ENCODE measurements at places on chromosomes 5 and 9. TPM values are rescaled to one million over a fixed set of nuclear protein-coding genes. Genes with fewer than 3 reads are reported as not detected.

DNA sequence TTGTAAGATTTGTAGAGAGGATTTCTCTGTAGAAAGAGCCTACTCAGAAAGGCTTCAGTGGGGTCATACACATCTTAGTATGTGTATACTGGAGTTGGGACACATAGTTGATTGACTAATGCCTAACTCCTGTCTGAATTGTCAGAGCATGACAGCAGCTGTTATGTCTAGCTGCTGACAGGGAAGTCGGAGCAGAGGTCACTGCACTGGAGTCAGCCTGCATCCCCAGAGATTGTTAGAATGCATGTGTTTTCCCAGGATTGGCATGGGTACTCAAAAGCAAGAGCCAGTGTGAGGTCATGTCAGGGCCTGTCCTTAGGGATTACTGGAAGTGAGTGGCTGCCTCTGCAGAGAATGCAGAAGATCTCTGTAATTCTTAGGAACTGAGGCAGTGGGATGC, 82.7 kb downstream of the ITGA1 start:
- H3K4me1 ChIP-seq = no peaks in the 10 kb centered on the region
- no peak overlapping the region for H3K4me3 ChIP-seq
- no peak for DNase-seq
- H3K27me3 ChIP-seq = no peaks in the 10 kb centered on the region

GRCh38 chr5:97737608-97738007, 554.6 kb upstream of the RIOK2 start:
- no peak overlapping the region for H3K27ac ChIP-seq
- H3K27me3 ChIP-seq = no peaks in the 10 kb centered on the region
- no peaks in the 10 kb centered on the region for H3K4me1 ChIP-seq
- H3K36me3 ChIP-seq = no peaks in the 10 kb centered on the region
- H3K4me3 ChIP-seq = no peak overlapping the region

DNA sequence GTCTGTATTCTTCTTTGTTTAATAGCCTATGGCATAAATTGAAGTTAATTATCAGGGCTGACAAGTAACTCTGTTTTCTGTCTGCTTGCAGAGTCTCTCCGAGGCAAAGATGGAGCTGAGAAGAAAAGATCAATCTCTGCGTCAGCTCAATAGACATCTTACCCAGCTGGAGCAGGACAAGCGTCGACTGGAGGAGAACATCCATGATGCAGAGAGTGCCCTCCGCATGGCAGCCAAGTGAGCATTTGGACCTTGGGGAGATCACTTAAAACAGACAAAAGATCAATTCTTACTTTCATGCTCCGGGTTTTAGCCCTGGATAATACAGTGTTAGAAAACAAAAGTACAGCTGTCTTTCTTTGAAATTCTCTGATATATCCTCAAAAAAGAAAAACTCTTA, 293.8 kb downstream of the CCDC171 start:
- H3K27ac ChIP-seq = no peak overlapping the region
- no peaks in the 10 kb centered on the region for H3K36me3 ChIP-seq
- H3K4me3 ChIP-seq = no peak overlapping the region
- no peaks in the 10 kb centered on the region for H3K4me1 ChIP-seq

DNA sequence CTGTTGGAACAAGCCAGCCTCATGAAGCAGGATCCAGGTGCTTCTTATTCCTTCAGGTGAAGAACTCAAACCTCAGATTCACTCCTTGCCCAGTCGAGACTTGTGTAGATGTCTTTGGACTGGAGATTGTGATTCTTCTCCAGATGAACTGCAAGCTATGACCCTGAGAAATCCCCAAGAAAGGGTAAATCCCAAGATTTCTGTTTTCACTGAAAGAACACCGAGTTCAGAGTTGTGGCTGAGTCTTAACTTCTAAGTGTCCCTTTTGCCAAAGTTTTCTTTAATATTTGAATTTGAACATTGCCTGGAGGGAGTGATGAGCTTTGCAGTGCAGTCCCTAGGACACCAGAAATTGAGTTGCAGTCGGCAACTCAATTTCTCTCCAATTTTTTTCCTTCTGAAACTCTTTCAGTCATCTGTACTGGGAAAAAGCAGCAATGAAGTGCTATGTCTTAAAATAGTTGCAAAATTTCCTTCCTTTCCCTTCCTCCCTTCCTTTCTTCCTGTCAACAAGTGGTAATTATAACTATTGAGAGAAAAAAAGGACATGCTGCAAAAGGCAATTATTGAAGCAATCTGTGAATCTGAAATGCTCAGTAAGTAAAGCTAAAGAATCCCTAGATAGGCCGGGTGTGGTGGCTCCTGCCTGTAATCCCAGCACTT, 56.1 kb downstream of the ANKRD55 start:
- peak overlapping the region; percentile 52 for H3K27ac ChIP-seq
- DNase-seq = no peak
- no peaks in the 10 kb centered on the region for H3K36me3 ChIP-seq
- no peak overlapping the region for H3K4me3 ChIP-seq
- peaks cover 3% of the 10 kb centered on the region for H3K27me3 ChIP-seq

GRCh38 chr5:6262651-6263363, 115.5 kb downstream of the MED10 start:
- H3K27me3 ChIP-seq = no peaks in the 10 kb centered on the region
- no peak overlapping the region for H3K27ac ChIP-seq
- no peak overlapping the region for H3K4me3 ChIP-seq
- no peak for DNase-seq
- no peaks in the 10 kb centered on the region for H3K36me3 ChIP-seq
- peaks cover 4% of the 10 kb centered on the region for H3K4me1 ChIP-seq

DNA sequence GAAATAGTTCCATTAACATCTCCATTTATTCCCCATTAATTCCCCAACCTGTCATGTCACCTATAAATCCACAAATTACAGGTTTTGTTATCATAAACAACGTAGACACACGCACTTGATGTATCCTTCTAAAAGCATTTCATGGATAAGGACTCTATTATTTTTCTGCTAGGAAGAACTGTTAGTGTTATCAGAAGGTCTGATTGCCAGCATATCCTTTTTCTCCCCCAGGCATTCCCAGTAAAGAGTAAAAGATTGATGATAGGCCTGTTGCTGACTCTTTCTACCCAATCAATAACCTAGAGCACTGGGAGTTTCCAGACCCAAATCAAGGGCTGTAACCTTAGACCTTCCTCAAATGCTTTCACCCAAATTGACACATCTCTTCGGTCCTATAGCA, 60.8 kb downstream of the RFK start:
- no peak overlapping the region for H3K4me3 ChIP-seq
- no peaks in the 10 kb centered on the region for H3K36me3 ChIP-seq
- H3K27me3 ChIP-seq = no peaks in the 10 kb centered on the region
- no peak for DNase-seq

DNA sequence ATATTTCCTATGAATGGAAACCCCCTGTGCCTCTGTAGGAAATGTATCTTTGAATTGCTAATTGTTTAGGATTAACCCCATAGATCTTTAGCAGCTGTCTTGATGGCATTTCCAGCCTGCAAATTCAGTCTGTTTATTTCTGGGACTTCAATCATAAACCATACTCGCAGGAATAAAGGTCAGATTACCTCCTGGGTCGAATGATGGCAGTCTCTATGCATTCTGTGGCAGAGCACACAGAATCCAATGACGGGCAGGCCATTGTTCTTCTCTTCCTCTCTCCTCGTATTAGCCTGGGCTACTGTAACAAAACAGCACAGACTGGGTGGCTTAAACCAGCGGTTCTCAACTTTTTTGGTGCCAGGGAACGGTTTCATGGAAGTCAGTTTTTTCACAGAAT, 199.9 kb downstream of the PCSK5 start:
- H3K4me3 ChIP-seq = no peak overlapping the region
- peaks cover 2% of the 10 kb centered on the region for H3K36me3 ChIP-seq
- no peak overlapping the region for H3K27ac ChIP-seq
- no peaks in the 10 kb centered on the region for H3K27me3 ChIP-seq
- no peak for DNase-seq
- H3K4me1 ChIP-seq = no peaks in the 10 kb centered on the region

DNA sequence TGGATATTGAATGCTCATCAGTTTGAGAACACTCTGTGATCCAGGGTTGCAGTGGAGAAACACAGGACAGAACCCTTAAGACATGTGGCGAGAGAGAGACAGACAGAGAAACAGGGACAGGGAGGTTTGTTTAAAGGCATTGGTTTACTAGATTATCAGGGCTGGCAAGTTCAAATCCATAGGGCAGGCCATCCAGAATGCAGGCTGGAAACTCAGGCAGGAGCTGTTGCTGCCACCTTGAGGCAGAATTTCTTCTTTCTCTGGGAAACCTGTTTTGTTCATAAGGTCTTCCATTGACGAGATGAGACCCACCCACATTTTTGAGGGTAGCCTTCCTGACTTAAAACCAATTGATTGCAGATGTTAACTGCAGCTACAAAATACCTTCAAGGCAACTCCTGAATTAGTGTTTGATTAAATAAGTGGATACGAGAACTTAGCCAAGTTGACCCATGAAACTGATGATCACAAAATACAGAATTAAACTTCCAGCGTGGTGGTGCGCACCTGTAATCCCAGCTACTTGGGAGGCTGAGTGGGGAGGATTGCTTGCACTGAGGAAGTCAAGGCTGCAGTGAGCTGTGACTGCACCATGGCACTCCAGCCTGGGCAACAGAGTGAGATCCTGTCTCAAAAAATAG, 55.9 kb downstream of the NSUN2 start:
- no peaks in the 10 kb centered on the region for H3K27me3 ChIP-seq
- no peak overlapping the region for H3K27ac ChIP-seq
- peak; percentile 35 for DNase-seq
- peaks cover 10% of the 10 kb centered on the region for H3K4me1 ChIP-seq

DNA sequence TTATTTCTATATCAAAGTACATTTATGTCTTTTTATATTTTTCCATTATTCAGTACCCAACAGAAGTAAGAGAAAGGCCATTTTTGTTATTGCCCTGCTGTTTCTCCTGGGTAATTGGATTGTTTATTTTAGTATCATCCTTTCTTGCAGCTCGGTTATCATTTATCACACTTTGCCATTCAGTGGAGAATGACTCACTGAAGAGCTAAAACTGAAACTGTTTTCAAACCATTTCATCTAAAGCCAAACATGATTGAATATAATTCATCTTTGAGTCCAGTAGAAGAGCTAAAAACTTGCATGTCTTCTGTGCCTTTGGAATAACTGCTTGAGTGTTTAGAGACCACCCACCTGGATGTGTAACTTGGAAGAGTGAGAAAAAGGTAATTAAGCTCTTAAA, 139.5 kb upstream of the PRDM9 start:
- no peak overlapping the region for H3K27ac ChIP-seq
- no peaks in the 10 kb centered on the region for H3K27me3 ChIP-seq
- no peaks in the 10 kb centered on the region for H3K36me3 ChIP-seq
- DNase-seq = no peak

GRCh38 chr5:139740992-139741672, 54.5 kb upstream of the PSD2 start:
- H3K27ac ChIP-seq = no peak overlapping the region
- no peak overlapping the region for H3K4me3 ChIP-seq
- peaks cover 72% of the 10 kb centered on the region for H3K4me1 ChIP-seq
- H3K36me3 ChIP-seq = no peaks in the 10 kb centered on the region
- no peak for DNase-seq
- peaks cover 3% of the 10 kb centered on the region for H3K27me3 ChIP-seq

DNA sequence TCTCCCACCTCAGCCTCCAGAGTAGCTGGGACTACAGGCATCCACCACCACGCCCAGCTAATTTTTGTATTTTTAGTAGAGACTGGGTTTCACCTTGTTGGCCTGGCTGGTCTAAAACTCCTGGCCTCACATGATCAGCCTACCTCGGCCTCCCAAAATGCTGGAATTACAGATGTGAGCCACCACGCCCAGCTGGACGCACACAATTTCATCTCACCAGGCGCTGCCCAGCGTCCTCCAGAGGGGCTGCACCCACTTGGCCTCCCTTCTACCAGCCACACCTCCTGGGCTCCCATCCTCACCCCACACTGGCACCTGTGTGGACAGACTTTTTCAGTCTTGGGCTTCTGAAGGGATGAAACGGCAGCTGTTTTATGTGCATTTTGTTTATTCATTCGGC, 3.8 kb upstream of the EXOC3 start:
- H3K4me1 ChIP-seq = peaks cover 22% of the 10 kb centered on the region
- no peak for DNase-seq
- no peak overlapping the region for H3K27ac ChIP-seq
- H3K36me3 ChIP-seq = peaks cover 12% of the 10 kb centered on the region

DNA sequence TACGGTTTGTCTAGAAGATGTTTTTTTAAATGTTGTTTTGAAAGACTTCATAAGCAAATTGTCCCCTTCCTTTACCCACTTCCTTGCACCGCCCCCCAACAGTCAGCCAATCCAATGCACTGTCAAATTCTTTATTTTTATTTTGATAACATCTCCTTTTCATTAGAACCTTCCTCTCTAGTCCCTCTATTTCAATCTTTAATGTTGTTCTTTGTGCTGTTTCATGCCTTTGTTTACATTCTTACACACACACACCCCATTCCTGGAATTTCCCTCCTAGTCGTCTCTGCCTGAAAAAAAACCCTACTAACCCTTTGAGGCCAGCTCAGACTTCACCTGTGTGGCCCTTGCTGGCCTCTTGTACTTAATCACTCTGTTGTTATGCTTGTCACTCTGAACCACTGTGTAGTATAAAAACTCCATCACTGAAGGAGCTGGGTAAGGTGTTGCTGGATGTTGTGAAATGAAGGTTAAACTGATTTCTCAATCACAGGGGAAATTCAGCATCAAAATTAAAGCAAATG, 133.4 kb downstream of the UGCG start:
- no peaks in the 10 kb centered on the region for H3K4me1 ChIP-seq
- no peak for DNase-seq
- no peak overlapping the region for H3K27ac ChIP-seq
- peaks cover 5% of the 10 kb centered on the region for H3K36me3 ChIP-seq

- no peak for DNase-seq
- no peak overlapping the region for H3K4me3 ChIP-seq
- peaks cover 6% of the 10 kb centered on the region for H3K4me1 ChIP-seq
- H3K36me3 ChIP-seq = no peaks in the 10 kb centered on the region
Observed at GRCh38 chr5:174529925-174530681, 194.3 kb upstream of the MSX2 start.

PRR16 gene
- total RNA-seq = 1.6 TPM

PCDHB4 gene
- 4.1 TPM for total RNA-seq

ARHGEF28 gene
- total RNA-seq = 25.7 TPM

FAM153A gene
- total RNA-seq = 5.8 TPM

CCL19 gene
- not detected for total RNA-seq

IZUMO3 gene
- not detected for total RNA-seq

TLX3 gene
- 2.0 TPM for total RNA-seq
